ENCODE measurements at places on chromosomes 6 and 20.

- no peak for DNase-seq
Observed at GRCh38 chr6:4018924-4019236, 60.1 kb downstream of the FAM217A start.

DNA sequence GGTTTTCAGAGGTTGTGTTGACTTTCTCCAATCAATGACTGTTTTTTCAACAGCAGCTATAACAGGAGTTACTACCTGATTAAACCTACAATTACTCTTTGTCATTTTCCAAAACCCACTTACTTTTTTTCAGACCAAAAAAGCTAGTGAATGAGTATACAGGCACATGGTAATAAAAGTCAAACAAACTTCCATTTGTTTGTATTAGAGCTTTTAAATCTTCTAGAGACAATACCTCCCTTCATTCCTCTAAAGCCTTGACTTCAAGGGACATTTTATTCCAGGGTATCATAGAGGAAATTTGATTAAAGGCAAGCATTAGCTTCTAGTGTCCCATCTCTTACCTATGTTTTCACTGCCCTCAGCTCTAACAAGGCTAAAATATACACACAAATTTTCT lies 52.7 kb downstream of the IL22RA2 start:
- DNase-seq: no peak

GRCh38 chr6:142372348-142372747 lies 70.5 kb downstream of the ADGRG6 start:
- no peak for DNase-seq

GRCh38 chr6:111711476-111711875 lies 105.8 kb upstream of the TRAF3IP2 start:
- DNase-seq: peak; percentile 76

GRCh38 chr20:2122936-2123335 lies 21.3 kb downstream of the STK35 start:
- no peak for DNase-seq

DNA sequence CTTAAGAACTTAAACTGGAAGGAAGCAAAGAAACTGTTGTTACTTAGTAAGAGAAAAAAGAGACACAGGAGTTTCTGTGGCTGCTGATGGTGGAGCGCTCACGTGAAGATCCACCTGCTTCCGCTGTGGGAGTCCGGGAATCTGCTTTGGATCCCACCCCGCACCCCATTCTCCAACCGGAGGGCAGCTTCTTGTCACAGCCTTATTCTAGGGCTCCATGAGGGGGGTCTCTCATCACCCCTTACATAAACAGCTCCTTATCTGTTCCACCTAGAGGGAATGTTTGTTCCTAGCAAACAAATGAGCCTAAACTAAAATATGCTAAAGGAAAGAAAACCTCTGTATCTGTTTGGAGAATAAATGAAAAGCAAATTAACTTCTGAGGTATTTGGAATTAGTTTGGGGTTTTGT lies 280.5 kb downstream of the QKI start:
- DNase-seq: no peak

DNA sequence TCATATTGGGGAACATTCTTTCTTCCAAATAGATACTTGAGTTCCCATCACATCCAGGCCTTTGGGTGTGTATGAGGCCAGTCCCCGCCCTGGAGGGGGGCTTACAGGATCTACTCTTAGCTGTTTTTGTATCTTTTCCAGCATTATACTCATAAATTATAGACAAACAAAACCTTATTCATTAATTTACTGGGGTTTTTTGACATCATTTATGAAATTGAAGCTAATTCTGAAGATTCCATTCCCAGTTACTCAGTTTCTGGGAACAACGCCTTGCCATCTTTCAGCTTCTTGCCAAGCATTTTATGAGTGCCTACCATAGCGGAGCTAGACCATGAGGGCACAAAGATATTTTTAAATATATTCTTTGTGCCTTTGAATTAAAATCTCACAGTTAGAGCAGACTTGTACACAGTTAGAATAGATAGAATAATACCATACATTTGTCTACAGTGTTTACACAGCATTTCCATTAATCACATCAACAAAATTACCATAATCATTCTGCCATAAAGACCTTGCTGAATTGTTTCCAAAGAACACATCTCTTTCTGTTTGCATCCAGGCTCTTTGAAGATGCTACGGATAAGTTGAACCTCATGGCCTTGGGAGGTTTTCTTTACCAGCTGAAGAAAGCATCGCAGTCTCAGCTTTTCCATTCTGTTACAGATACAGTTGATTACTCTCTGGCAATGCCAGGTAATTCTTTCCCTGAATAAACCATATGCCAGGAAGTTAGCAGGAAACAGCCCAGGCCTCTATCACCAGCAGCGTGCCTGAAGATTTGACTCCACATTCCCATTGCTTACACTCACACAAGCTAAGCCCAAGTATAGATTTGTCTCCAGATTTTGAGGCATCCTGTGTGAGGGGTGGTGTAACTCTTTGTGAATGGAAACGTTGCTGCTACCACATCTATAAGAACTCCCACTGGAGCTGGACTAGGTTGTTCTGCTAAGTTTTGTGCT lies 75.4 kb upstream of the PBOV1 start:
- DNase-seq: no peak

- DNase-seq: no peak
Observed at GRCh38 chr20:4187147-4187546, 171.8 kb upstream of the RNF24 start.

- no peak for DNase-seq
Observed at GRCh38 chr6:8006208-8006607, 58.0 kb downstream of the BLOC1S5 start.
